ENCODE measurements at places on chromosomes 6 and 20.
A peak's percentile ranks its signal among the peaks of the same experiment; 100 is the strongest.

GRCh38 chr6:132067286-132067685 is 116.1 kb upstream of the CCN2 start:
- no peak for DNase-seq

- no peak for DNase-seq
Measured at GRCh38 chr6:105691081-105691480, 288.2 kb upstream of the PREP start.

DNA sequence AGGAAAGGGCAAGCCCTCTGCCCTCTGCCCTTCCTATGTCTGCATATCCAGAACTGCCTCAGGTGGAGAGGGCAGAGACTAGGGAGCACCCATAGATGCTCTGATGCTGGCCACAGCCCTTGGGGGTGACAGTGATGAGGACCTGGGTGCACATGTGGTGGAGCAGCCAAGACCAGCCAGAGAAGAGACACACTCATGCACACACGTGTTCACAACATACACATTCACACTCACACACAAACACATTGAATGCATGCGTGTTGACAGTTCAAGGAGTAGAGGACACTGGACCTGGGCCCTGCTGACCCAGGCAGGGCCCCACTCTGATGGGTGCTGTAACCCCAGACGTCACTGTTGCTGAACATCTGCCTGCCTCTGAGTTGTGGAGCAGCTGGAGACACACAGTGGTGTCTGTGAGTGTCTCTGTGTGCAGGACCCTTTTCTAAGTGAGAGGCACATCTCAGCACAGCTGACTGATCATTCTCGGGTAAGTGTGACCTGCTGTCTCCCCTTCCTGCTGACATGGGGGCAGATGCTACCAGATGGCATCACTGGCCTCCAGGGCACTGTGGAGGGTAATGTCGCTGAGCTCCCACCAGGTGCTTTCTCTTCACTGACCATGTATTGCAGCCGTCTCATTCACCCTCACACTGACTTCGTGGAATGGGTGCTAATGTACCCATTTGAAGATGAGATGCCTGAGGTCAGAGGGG is 30.1 kb upstream of the MAS1L start:
- DNase-seq: no peak

DNA sequence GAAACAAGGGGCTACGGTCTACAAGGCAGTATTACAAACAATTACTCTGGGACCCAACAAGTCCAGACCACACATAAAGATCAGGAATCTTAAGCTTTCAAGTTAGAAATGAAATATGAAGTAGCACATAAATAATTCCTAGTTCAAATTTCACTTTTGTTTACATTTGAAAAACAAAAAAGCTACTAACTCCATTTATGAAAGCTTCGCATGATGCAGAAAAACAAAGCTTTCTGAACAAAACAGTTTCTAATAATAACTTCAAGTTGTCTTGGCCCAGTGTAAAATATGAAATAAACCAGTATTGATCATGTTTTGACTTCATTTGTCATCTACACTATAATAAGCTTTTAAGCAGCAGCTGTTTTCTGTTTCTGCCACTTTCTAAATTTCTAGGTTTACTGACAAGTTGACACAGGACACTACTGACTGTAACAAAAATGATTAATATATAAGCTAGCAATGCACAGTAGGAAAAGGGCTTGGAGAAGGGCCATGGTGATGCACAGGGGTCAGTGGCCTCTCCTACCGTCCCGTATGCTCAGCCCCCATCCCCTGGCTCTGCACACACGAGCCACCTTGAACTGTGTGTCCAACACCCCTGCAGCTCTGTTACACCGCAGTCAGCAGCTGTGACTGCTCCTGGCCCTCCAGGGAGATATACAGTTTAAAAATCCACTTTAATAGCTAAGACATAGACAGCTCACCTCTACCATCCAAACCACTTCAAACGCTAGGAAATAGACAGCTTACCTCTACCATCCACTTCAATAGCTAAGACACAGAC is 13.3 kb upstream of the RAB22A start:
- DNase-seq: no peak

DNA sequence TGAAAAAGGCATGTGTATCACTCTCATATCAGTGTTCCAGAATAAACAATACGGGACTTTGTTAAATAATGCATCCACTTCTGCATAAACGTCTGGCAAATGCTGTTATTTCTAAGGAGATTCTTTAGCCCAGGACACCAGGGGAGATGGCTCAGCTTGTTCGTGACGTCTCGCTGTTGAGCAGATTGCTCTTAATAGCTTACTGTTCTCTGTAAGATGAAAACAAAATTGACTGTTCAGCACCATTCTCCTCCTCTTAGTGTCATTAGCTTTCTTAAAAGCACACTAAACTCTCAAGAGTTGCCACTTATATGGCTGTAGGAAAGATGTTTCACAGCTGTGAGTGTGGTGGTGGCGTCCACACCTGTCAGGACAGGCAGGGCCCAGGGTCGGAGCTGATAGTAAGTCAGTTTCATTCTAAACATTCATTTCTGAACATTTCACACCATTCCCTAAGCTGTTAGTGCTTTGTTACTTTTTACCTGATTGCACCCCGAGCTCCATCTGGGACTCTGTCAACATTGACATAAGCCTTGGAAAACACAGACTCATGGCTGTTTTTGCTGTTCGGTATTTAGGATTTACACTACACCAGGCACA is 132.1 kb downstream of the ZDHHC14 start:
- DNase-seq: no peak

- DNase-seq: no peak
Measured at GRCh38 chr20:60224914-60225313, 266.7 kb downstream of the CDH26 start.

GRCh38 chr6:134840086-134840867 is 109.6 kb downstream of the ALDH8A1 start:
- DNase-seq: no peak

- DNase-seq: no peak
Measured at GRCh38 chr6:122130026-122130348, 269.5 kb upstream of the HSF2 start.

GRCh38 chr20:17621229-17621968 is 51.5 kb downstream of the DSTN start:
- DNase-seq: no peak

GRCh38 chr20:57381596-57382503 is 9.3 kb upstream of the RBM38 start:
- DNase-seq: no peak

GRCh38 chr20:2320813-2321658 is 25.2 kb downstream of the TGM3 start:
- DNase-seq: no peak

- DNase-seq: peak; percentile 40
Measured at GRCh38 chr20:39338469-39339376, 376.6 kb downstream of the DHX35 start.

GRCh38 chr20:46213946-46214823 is 94.1 kb downstream of the CDH22 start:
- no peak for DNase-seq

DNA sequence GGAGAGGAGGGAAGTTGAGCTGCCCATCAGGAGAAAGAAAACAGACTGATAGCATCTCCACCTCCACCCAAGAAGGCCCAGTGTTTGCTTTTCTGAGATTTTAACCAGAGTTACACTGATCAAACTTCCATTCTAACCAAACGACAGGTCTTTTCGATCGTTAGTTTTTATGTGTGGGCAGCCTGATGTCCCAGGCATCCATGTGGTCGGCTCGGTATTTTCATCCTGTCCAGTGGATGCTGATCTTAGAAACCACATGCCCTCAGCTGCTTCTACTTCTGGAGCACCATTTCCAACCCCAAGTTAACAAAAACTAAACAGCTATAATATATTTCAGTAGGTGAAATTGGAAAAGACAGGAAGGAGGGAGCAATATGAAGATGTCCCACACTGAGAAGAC is 536.8 kb upstream of the JAG1 start:
- DNase-seq: no peak

GRCh38 chr6:40770794-40771193 is 183.6 kb upstream of the LRFN2 start:
- no peak for DNase-seq

DNA sequence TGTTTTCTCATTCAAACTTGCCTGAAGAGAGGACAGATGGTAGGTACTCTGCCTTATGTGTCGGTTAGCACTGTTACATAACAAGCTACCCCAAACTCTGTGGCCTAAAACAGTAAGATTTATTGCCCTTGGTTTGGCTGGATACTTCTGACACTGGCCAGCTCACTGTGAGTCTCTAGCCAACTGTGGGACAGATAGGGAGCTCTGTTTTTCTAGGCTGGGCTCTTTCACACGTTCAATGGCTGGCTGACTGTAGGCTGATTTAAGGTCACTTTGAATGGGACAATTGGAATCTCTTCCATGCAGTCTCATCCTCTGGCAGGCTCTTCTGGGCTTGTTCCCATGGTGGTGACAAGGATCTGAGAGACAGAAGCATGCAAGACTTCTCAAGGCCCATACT is 39.4 kb upstream of the JAG1 start:
- no peak for DNase-seq

GRCh38 chr6:22828179-22829062 is 259.1 kb downstream of the HDGFL1 start:
- no peak for DNase-seq

DNA sequence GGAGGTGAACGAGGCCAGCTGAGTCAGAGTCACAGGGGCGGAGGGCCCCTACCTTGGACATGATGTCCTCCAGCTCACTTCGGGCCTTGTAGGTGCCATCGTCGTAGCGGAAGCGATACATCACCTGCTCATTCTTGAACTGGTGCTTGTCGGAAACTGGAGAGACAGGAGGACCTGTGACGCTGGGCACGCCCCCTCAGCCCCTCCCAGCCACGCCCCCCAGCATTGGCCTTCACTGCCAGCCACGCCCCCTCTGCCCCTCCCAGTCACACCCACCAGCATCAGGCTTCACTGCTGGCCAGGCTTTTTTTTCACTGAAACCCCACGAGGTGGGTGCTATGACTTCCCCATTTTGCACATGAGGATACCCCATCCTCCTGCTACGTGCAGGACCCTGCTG is 148.2 kb downstream of the PREX1 start:
- no peak for DNase-seq

DNA sequence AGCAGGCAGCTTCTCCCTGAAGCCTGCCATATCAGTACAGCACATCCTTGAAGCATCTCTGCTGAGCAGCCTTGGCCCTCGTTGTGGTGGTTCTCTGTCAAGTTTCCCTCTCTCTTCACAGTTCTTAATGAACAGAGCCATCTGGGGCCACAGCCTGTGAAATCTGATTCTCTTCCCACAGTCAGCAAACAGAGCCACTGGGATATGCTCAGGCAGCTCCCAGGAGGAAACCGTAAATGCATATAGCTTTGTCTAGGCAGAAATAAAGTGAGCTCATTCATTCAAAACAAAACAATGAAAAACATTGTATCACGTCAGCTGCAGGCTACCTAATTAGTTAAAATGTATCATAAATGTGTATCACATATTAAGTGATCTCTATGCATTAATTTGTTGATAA is 80.3 kb downstream of the TBC1D7 start:
- DNase-seq: no peak

GRCh38 chr6:121522265-121522664 is 86.8 kb downstream of the GJA1 start:
- no peak for DNase-seq

DNA sequence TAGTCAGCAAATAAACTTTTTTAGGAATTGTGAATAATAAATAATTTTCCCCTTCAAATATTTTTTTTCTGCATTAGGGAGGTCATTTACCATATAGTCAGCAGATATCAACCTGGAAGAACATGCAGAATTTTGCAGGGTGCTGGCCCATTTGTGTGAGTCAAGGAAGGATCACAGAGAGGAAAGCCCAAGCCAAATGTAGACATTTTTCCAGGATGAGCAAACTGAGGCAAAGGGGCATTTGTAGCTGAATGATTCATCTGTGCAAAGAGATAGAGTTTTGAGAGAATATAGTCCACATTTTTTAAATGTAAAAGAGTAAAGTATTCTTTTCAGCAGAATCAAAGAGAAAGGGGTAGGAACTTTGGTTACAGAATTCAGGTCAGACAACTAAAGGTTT is 555.5 kb upstream of the MARCKS start:
- DNase-seq: no peak

DNA sequence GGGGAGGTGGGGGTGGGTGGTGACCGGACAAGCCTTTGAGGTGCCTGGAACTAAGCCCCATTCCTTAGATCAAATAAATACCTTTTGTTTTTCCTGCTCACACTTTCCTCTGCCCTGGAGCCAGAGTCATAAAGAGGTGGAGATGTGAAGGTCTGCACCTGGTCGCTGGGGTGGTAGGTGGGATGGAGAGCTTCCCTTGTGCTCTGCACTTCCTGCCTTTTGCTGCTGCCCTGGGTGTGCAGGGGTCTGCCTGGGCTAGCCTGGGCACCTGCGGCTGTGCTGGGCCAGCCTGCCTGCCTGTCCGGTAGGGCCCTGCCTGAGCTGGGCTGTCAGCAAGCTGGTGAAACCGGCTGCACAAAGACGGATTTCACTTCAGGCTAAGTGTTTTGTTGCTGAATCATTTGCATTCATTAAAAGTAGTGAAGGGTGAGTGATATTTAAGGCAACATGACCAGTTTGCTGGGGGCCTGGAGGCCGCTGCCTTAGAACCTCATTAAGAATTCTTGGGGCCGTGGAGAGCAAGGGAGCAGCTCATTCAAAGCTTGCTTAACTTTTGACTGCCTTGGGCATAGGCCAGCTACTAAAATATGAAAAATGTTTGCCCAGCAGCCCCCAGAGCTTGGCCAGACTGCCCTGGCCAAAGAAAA is 20.5 kb downstream of the PTK7 start:
- DNase-seq: no peak

GRCh38 chr6:50278663-50279062 is 228.9 kb upstream of the DEFB112 start:
- DNase-seq: no peak

- DNase-seq: no peak
Measured at GRCh38 chr20:77231-77630, 10.2 kb upstream of the DEFB125 start.

DNA sequence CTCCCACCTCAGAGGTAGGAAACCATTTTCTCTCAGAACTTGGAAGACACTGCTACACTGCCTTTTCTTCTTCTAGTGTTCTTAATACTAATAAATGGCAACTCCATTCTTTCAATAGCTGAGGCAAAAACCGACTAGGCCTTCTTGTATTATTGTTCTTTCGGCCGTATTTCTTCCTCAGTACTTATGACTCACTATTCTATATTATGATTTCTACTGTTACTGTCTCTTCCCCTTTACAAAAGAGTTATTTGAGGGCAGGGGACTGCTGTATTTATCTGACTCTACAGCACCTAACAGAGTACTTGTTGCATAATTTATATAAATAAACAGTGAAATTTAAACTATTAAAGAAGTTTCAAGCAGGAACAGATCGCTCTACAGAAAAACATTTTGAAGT is 3.1 kb downstream of the DNAAF9 start:
- no peak for DNase-seq

DNA sequence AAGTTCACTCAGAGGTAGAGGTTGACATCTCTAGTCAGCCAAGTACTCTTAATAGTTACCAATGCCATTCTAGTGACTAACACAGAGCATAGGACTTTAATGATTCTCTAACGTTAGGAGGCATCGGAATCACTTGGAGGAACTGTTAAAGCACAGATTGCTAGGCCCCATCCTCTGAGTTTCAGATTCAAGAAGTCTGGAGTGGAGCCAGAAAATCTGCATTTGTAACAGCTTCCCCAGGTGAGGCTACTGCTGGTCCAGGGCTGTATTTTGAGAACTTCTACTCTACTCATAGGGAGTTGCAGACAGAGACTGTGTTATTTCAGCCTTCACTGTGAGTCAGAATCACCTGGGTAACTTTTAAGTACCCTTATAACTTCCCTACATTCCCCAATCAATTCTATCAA is 5.7 kb downstream of the LMBRD1 start:
- DNase-seq: no peak

GRCh38 chr20:16158976-16159286 is 414.3 kb downstream of the KIF16B start:
- no peak for DNase-seq
